ENCODE measurements at places on chromosomes 7 and 10.

GRCh38 chr7:3434611-3435010 is 133.6 kb downstream of the SDK1 start:
- no peak for DNase-seq

DNA sequence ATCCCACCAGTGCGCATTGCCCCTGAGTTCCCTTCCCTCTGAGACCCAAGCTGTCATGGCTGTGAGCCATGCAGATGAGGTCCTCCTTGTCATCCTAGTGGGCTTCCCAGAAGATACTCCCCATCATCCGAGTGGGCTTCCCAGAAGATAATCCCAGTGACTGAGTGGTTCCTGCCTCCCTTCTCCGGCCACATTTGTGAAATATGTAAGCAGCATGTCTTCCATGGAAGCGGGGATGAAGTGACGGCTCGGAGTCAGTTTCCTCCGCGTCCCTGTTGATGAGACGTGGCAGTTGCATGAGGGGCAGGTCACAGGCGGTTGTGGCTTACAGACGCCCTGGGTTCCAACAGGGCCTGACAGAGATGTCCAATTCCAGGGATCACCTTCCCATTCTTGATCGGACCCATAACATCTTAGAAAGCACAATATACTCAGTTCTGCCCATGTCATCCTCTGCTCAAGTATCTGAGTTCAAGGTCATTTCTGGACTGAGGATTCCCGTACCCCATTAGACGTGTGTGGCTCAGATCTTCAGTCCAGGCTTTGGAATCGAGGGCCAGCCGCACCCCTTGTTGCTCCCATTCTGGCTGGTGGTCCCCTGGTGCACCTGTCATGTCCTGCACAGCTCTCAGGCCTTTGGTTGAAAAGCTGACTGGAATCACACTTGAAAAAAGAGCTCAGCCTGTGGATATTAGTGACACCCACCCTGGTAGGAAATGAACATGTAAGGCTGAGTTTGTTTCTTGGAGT is 166.9 kb downstream of the PTPRN2 start:
- DNase-seq = no peak

GRCh38 chr7:191981-192649 is at the start of gene FAM20C:
FAM20C (plus strand) TSS chr7:192571; CDS start chr7:193200, 629 bp downstream.
- DNase-seq = peak; percentile 91

DNA sequence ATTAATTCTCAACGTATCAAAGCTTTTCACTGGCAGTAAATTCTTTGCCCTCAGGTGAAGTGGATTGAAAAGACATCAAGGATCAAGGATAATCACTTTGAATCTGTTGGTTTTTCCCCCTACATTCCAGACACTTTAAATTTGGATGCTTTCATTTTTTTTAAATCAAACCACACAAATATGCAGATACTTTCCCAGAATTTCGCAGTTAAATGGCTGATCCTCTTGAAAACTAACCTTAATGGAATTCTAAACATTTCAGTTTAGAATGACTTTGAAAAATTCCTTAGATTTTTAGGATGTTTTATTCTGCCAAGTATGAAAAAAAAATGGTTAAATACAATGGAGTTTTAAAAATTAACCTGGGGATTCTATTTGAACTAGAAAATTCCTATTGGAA is 325.9 kb downstream of the GFRA1 start:
- DNase-seq = peak; percentile 34

- DNase-seq = no peak
Measured at GRCh38 chr10:106576534-106576933, 588.0 kb downstream of the SORCS1 start.

All from fibroblast of gingiva (primary cell).